ENCODE measurements at places on chromosomes 1 and 21. TPM values are rescaled to one million over a fixed set of nuclear protein-coding genes. Genes with fewer than 3 reads are reported as not detected.

DNA sequence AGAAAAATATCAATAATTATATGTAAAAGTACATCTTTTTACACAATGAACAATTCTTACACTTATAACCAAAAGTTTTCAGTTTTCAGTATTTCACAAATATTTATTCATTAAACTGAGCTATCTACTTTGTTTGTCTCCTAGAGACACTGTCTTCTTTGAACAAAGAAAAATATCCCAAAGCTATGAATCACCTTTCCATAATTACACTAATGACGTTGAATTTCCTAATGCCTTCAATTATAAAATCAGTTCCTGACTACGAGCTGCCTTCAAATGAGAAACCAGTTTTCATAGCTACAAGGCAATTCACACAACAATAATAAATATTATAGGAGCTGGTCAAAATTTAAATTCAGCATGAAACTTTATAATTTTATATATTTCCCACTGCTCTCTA, 201.8 kb upstream of the BRINP3 start:
- no peak for DNase-seq

DNA sequence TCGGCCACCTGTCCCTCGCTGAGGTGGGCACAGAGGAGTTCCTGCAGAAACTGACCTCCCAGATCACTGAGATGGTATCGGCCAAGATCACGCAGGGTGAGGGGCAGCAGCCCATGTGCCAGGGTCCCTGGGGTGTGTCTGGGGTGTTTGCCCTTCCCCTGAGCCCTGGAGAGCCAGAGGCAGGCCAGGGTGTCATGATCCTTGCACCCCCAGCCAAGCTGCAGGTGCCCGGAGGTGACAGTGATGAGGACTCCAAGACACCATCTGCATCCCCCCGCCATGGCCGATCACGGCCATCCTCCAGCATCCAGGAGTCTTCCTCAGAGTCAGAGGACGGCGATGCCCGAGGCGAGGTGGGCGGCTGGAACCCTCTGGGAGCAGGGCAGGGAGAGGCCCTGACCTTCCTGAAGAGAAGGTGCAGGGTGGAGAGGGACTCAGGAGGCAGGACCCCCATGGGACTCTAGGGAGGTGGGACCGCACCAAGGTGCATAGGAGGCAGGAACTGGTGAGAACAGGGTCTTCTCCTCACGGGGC, 69.5 kb downstream of the TRIM11 start:
- DNase-seq, result peak; percentile 43

DNA sequence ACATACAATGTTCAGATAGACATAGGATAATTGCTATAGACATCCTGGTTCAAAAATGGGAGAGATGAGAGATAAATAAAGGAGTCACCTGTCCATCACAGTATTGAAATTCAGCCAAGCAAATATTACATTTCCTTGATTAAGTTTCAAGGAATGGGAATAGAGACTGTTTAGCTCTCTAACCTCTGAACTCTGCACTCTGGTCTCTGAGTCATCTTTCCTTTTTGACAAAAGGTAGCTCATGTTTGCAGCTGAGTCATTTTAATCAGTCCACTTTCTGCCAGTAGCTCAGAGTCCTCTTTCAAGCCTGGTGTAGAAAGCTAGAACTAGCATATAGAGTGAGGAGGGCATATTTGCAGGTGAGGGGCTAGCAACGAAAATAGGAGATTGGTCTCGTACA, 51.4 kb upstream of the GJA8 start:
- DNase-seq, result no peak

- no peak for DNase-seq
These were observed 23.7 kb downstream of the PSMG1 start for GRCh38 chr21:39159342-39160063.

DNA sequence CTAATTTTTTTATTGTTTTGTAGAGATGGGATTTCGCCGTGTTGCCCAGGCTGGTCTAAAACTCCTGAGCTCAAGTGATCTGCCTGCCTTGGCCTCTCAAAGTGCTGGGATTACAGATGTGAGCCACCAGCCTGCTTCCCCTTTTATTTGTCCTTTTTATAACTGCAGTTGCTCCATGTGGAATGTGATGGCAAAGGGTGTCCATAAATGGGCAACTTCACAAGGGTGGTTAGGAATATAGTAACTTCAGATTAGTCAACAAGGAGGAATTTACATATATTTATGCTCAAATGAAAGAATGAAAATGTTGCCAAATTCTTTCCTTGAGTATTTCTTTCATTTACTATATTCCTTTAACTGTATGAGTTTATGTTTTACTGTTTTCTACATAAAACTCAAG, 182.9 kb downstream of the BACH1 start:
- no peak for DNase-seq

DNA sequence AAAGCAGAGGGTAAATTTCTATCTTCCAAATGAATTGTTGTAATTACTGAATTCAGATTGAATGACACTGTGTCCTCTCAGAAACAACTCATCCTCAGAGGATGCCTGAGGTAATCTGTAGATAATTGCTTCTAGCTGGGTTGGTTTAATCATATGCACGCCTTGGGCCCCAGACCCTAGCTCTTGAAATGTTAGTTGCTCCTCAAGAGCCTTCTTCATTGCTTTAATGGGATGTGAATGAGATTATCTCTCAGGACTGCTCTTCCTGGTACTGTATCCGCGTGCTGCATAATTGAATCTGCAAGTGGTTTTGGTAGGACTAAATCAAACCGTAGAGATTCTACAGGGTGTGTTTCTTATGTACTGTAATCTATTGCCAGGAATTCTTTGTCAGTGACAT, 569.3 kb upstream of the NEGR1 start:
- no peak for DNase-seq

DNA sequence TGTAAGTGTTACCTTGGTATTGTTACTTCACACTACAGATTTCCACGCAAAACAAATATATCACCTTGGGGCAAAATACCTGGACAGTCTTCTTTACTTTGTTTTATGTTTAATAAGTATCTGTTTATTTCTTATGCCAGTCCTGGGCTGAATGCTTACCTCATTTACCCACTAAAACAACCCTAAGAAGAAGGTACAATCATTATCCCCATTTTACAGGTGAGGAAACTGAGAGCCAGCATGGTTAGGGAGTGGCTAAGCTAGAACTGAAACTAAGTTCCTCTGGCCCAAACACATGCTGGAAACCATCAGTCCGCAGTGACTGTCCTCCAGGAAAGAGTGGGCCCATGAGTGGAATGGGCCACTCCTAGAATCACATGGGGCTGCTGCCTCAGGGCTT, 13.0 kb upstream of the GUCA2B start:
- DNase-seq, result no peak

DNA sequence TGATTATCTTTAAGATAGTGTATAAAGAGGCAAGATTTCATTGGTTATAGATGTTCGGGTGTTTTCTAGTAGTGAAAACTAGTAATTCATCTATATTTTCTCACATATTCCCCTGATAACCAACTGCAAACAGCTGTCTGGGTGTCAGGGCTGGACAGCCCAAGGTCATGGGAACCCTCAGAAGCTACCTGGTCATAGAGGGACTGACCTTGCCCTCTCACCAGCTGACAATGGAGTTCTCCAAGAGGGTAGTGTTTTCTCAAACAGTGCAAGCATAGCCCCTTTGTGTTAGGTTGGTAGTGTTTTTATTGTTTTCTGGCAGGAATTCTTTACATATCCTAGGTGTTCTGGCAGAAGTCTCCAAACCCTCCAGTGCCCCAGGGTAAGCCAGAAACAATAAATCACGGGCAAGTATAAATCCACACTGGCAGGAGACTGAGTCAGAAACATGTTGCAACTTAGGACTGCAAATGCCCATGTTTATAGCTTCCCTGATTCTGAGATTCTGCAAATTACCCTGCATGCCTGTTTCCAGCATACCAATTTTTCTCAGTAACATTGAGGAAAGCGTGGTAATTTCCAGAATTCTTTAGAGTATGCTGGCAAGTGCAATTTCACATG, 82.8 kb upstream of the ATP1A1 start:
- DNase-seq, result no peak

GRCh38 chr1:38139738-38140487, 93.3 kb upstream of the POU3F1 start:
- DNase-seq, result no peak

DNA sequence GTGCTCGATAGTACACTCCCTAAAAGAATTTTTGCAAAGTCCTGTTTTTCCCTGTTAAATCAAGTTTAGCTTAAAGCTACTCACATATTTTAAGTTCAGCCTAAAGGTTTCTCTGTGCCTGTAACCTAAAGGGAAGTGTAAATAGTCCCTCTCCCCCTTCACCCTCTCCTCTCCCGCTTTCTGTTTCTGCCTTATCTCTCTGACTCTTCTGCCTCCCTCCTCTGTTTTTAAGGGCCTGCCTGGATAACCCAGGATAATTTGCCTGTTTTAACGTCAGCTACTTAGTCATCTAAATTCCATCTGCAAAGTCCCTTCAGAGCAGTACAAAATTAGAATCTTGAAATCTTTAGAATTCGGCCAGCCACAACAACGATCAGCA, 92.6 kb downstream of the NID1 start:
- DNase-seq, result no peak

DNA sequence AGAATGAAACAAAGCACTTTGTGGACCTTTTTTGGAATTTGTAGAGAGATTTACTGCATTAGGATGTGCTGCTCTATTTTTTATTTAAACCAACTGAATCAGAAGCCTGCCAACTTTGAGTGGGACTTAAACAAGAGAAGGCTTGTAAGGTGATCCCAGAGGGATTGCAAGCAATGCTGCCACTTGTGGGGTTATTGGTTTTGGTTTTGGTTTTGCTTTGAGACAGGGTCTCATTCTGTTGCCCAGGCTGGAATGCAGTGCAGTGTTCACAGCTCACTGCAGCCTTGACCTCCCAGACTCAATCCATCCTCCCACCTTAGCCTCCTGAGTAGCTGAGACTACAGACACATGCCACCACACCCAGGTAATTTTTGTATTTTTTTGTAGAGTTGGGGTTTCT, 32.2 kb upstream of the GNG5 start:
- DNase-seq, result no peak

DNA sequence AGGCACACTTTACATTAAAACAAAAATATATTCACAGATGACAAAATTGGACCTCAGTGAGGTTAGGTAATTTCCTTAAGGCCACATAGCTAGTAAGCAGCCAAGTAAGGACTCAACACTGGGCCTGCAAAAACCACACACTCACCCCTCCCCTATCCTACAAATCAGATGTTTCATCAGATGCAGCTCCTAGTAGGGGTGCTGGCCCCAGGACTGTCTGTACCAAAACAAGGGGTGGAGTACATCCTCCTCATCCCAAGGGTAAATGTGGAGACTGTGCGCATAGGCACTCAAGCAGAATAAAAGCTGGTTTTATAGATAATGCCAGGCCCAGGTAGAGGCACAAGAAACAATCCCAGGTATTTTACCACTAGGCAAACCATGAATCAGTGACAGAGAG, 25.7 kb downstream of the URB1 start:
- no peak for DNase-seq

DNA sequence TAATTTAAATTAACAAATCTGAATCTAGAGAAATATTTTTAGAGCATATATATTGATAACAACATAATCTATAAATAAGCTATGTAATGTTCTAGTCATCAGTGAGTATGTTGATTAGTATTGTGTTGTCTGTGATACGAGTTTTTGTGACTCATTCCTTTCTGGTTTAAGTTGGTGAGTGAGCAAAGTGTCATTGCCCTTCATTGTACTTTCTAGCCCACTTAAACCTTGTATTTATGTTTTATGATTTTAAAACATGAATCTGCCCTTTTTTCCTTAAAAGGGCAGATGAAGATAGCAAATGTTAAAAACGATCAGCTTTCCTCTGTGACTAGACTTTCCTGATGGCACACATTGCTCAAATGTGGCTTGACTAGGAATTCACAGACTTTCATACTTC, 38.5 kb downstream of the MACO1 start:
- no peak for DNase-seq

- peak; percentile 26 for DNase-seq
These were observed 15.3 kb downstream of the FAM151A start for GRCh38 chr1:54607821-54608565.

DNA sequence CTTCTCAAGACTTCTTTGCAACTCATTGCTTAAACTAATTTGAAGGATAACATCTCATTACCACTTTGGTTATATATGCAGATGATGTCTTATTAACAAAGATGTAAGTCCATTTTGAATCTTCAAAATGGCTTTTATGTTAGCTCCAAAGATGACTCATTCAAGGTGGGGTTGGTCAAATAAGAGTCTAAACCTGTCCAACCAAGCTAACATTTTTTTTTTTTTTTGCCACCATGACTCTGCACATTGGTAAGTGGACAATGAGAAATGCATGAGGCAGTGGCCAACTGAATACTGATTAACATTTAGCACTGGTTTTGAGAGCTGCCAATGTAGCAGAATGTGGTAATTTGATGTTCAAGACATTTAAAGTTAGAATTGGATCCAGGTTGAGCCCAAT, 278 bp upstream of the KRTAP27-1 start:
- no peak for DNase-seq

DNA sequence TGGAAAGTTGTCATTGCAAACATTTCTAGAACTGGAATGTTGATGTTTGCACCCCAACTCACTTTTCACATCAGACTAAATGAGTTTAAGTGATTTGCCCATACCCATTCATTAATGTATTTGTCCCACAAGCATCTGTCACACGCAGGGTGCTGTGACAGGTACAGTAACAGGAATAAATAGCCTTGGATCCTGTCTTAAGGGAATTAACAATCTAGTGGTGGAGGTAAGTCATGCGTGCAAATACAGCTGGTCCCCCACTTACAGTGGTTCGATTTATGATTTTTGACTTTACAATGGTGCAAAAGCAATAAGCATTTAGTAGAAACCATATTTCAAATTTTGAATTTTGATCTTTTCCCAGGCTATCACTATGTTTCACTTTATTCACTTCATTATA, 17.5 kb upstream of the PRDM2 start:
- DNase-seq, result no peak

- no peak for DNase-seq
These were observed 47.1 kb downstream of the KANK4 start for GRCh38 chr1:62271948-62272728.

DNA sequence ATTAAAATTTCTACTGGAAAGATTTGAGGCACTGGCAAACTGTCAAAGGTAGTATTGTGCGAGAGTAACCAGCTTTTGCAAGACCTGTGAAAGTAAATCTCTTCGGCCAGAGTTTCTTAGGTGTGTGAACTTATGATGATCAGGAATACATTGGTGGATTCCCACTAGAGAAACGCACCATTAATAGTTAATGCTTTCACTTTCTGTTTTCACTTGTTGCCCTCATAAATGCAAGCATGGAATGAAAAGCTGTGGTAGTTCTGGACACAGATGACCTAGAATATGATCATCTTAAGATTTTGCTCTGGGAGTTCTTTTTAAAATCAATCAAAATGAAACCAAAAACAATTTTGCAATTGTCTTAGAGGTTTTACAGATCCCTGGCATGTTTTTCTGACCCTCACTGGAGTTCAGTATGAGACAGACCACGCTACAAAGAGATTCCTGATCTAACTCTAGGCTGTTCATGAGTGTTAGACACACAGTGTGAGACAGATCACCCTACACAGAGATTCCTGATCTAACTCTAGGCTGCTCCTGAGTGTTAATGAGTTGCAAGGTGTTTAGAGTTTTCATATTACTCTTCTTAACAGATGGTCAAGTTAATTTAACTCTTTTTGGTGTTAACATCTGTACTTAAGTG, 98.8 kb downstream of the SDCCAG8 start:
- DNase-seq, result no peak

The NES gene
- total RNA-seq, result 6.4 TPM

The ADCY10 gene
- total RNA-seq, result 0.49 TPM

The LCE2C gene
- total RNA-seq, result not detected

The FCRLB gene
- not detected for total RNA-seq

The OR11L1 gene
- total RNA-seq, result not detected

The PAX7 gene
- total RNA-seq, result not detected

The BMP8B gene
- total RNA-seq, result 19.9 TPM

The FAM151A gene
- 19.2 TPM for total RNA-seq
